ENCODE measurements at places on chromosomes 7 and 10. TPM values are rescaled to one million over a fixed set of nuclear protein-coding genes. Genes with fewer than 3 reads are reported as not detected.

ELMO1 gene
- total RNA-seq, result 1.4 TPM

MRLN gene
- not detected for total RNA-seq

ALOX5 gene
- 4.8 TPM for total RNA-seq

CYP2C19 gene
- total RNA-seq, result not detected

CDK14 gene
- total RNA-seq, result 10.4 TPM

PDE6C gene
- not detected for total RNA-seq

C7orf57 gene
- total RNA-seq, result 0.21 TPM

DNAJC12 gene
- 1.7 TPM for total RNA-seq

PILRA gene
- total RNA-seq, result under 0.01 TPM

KCND2 gene
- not detected for total RNA-seq

All from tracheal epithelial cell (primary cell).